ENCODE measurements at places on chromosomes 3 and 15.

DNA sequence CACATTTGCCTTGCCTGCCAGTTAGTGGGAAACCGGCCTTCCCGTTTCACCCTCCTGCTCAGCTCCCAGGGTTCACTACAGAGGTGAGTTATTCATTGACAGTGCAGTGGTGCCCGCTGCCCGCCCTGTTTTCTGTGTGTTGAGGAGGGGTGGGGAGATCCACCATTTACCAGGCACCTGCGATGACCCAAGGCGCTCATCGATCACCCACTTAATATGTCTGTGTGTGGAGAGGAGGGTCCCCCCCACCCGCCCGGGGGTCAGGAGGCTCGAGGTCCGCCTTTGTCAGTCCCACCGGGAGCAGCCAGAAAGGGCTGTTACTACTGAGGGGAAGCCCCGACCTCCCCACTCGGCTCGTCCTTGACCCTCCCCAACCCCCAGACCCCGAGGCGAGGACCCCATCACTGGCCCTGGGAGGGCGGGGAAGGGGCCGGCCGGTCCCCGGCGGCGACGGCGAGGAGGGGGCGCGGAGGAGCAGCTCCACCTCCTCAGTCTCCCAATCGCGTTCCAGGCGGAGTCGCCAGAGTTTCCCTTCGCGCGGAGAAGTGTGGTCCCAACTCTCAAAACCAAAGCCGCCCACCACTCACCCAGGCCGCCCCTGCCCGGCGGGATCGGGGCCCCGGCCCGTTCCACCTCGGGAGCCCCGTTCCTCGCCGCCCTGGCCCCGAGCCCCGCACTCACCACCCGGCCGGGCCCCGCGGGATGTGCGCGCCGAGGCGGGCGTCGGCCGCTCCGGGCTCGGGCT, 1.1 kb downstream of the PLXNB1 start:
- H3K27ac ChIP-seq = peak overlapping the region; percentile 93
- H3K4me1 ChIP-seq = peaks cover 36% of the 10 kb centered on the region
- H3K27me3 ChIP-seq = no peaks in the 10 kb centered on the region

DNA sequence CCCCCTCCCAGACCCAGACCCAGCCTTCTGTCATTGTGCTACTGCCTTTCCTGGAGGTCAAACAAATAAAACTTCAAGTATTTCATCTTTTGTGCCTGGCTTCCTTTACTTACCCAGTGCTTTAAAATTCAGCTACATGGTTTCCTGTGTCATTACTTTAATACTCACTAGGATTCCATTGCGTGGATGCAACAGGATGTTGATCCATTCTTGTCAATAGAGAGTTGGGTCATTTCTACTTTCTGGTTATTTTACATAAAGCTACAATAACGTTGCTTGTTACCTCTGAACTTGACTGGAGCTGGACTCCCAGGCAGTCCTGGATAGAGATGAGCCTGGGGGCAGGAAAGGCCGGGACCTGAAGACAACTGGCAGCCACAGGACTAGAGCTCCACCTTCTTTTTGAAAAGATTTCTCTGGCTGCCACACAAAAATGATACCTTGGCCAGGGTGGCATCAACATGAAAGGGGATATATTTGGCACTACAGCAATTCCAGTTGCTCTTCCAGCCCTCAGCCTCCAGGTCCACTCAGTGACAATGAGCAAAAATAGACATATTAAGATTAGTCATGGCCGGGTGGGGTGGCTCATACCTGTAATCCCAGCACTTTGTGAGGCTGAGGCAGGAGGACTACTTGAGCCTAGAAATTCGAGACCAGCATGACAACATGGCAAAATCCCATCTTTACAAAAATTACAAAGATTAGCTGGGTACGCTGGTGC, 23.3 kb upstream of the HEG1 start:
- no peaks in the 10 kb centered on the region for H3K36me3 ChIP-seq
- H3K4me1 ChIP-seq = peaks cover 13% of the 10 kb centered on the region
- no peak for DNase-seq
- no peak overlapping the region for H3K4me3 ChIP-seq
- H3K27ac ChIP-seq = no peak overlapping the region

GRCh38 chr15:80977627-80978036, 12.0 kb downstream of the MESD start:
- H3K4me3 ChIP-seq = no peak overlapping the region
- no peaks in the 10 kb centered on the region for H3K4me1 ChIP-seq
- H3K27ac ChIP-seq = no peak overlapping the region
- no peaks in the 10 kb centered on the region for H3K36me3 ChIP-seq
- peak; percentile 82 for DNase-seq

DNA sequence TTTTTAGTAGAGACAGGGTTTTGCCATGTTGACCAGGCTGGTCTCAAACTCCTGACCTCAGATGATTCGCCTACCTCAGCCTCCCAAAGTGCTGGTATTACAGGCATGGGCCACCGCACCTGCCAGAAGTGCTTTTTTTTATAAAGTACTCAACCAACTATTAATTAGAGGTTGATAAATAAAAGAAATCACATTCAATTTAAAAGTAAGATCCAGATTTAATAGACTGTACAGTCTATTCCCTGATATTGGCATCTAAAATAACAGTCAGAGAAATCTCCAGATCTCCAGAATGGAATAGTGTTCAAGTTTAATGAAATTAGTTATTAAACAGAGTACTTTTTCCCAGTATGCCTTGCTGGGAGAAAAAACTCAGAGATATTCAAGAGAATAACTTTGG, 142.9 kb upstream of the SLC2A2 start:
- no peaks in the 10 kb centered on the region for H3K36me3 ChIP-seq
- no peak overlapping the region for H3K4me3 ChIP-seq
- H3K4me1 ChIP-seq = peaks cover 11% of the 10 kb centered on the region
- H3K27me3 ChIP-seq = no peaks in the 10 kb centered on the region
- DNase-seq = no peak

DNA sequence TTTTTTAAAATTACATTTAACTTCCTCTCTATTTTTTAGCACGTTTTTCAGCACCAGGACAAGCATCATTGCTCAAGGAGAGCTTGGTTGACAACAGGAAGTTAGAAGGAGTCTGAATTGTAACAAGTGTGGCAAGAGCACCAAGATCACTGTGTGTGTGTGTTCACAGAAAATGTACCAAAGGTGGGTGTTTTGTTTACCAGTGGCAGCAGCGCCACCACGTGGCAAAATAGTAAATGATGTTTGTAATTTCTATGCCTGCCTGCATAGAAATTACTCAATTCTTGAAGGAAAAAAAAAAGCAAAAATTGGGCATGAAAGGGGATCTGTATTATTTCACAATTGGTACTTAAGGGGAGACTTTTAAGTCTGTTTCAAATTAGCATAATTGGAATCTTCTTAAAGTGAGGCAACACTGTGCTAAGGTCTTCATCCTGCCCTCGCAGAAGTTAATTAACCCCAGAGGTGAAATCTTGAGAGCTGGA, 7.4 kb upstream of the U2SURP start:
- no peak overlapping the region for H3K27ac ChIP-seq
- DNase-seq = peak; percentile 80
- H3K4me3 ChIP-seq = no peak overlapping the region
- no peaks in the 10 kb centered on the region for H3K36me3 ChIP-seq

- H3K4me3 ChIP-seq = no peak overlapping the region
- H3K36me3 ChIP-seq = no peaks in the 10 kb centered on the region
- no peak for DNase-seq
- H3K27ac ChIP-seq = no peak overlapping the region
- H3K4me1 ChIP-seq = peaks cover 13% of the 10 kb centered on the region
These were observed 554.7 kb downstream of the FHIT start for GRCh38 chr3:60696428-60697125.

DNA sequence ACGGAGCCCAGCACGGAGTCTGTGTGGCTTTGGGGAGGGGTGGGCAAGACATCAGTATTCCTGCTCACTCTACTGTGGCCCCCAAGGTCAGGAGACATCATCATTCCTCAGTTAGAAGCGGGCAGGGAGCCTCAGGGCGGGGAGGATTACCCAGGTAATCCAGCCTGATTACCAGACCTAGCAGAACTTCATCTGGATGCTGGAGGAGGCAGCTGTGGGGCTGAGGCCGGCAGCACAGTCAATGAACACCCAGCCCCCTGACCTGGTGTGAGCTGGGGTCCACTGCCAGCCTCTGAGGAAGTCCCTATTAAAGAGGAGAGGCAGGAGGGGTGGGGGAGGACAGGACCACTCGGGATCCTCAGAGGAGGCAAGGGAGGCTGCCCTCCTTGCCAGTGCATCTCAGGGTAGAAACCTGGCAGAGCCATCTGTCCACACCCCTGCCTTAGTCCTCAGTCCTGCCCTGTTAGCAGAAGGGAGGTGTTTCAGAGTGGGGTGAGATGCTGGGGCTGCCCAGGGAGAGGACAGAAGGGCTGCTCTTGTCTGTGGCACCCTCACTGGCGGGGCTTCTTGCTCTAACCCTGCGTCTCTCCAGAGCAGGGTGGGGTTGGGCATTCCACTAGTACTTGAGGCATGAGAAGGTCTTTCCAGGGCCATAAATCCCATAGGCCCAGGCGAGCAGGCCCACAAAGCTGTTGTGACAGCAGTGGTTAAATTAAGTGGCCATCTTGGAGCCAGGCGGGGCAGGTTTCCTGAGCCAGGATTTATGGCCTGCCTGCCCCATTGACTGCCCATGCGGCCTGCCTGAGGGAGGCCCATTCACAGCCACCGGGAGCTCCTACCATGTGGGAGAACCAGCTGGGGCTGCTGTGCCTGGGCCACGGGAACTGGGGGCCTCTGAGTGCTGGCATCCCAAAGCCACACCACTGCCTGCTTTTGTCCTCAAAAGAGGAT, 82.1 kb downstream of the LINGO1 start:
- H3K27me3 ChIP-seq = no peaks in the 10 kb centered on the region
- DNase-seq = no peak
- no peaks in the 10 kb centered on the region for H3K36me3 ChIP-seq
- H3K27ac ChIP-seq = no peak overlapping the region

DNA sequence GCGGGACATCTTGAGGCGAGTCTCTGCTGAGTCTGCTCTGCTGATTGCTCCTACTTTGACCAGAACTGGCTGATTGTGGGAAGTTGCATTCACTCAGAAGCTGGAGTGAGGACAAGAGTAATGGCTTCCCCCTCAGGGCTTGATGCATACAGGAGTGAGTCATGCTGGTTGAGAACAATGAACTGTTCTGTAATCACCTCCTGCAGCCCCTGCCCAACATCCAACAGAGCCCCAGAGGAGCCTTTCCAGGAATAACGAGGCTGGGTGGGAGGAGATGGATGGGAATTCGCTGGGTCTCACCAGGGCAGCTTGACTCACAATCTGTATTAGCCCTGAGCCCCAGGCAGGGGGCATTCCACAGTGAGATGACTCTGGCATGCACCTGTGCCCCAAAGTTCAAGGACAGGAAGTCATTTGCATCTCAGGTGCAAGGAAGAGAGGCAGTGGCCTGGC, 85.0 kb downstream of the RAB11A start:
- H3K4me3 ChIP-seq = no peak overlapping the region
- DNase-seq = peak; percentile 24
- no peak overlapping the region for H3K27ac ChIP-seq
- H3K27me3 ChIP-seq = no peaks in the 10 kb centered on the region
- H3K4me1 ChIP-seq = peaks cover 3% of the 10 kb centered on the region

DNA sequence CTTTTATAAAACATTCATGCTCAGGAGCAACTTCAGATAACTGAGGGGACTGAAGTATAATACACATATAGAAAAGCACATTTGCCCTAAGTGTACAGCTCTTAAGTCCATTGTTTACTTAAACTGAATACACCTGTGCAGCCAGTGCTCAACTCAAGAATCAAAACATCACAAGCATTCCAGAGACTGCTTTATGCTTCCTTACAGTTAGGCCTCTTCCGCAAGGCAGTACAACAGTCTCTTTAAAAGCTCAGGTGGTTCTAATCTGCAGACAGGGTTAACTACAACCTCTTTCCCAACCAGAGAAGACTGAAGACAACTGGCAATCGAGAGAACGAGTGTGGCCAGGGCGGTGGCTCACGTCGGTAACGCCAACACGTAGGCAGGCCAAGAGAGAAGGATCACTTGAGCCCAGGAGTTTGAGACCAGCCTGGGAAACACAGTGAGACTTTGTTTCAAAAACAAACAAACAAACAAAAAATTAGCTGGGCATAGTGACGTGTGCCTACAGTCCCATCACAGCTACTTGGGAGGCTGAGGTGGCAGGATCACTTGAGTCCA, 16.9 kb downstream of the MCCC1 start:
- DNase-seq = no peak
- H3K36me3 ChIP-seq = peaks cover 22% of the 10 kb centered on the region
- H3K27me3 ChIP-seq = no peaks in the 10 kb centered on the region
- no peak overlapping the region for H3K4me3 ChIP-seq
- no peaks in the 10 kb centered on the region for H3K4me1 ChIP-seq

DNA sequence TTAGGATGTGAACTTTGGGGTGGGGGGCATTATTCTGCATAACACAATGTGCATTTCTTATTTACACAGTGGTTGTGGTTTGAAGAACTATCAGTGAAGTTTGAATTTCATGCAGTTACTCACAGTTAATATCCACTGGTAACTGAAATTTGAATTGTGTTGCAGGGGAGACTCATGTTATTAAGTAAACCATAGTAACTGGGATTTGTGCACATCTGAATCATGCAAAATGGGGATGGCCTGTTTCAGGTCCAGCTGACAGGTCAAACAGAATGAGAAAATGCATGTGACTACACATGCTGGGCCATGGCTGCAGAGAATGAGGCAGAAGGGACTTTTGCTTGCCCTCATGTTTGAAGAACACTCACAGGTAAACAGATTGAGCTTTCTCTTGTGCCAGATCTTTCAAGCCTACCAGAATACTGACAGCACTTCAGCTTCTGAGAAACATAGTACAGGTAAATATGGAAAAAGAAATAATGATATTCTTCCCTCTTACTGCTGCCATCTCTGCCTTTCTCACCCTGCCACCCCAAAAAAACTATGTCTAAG, 115.0 kb downstream of the POLQ start:
- no peak overlapping the region for H3K4me3 ChIP-seq
- no peak for DNase-seq

Measured in neural progenitor cell (in vitro differentiated cells).